ENCODE measurements at places on chromosomes 3 and 15. TPM values are rescaled to one million over a fixed set of nuclear protein-coding genes. Genes with fewer than 3 reads are reported as not detected.
A peak's percentile ranks its signal among the peaks of the same experiment; 100 is the strongest.

- no peaks in the 10 kb centered on the region for H3K36me3 ChIP-seq
- H3K27ac ChIP-seq: no peak overlapping the region
- H3K27me3 ChIP-seq: peaks cover 8% of the 10 kb centered on the region
- no peaks in the 10 kb centered on the region for H3K4me1 ChIP-seq
- no peak overlapping the region for H3K4me3 ChIP-seq
These were observed 26.0 kb upstream of the BUB1B start for GRCh38 chr15:40134885-40135284.

The SLC2A2 gene
- total RNA-seq: 0.13 TPM

The RTP4 gene
- total RNA-seq: 2.5 TPM

GRCh38 chr3:48118322-48118721 lies 69.9 kb downstream of the CDC25A start:
- no peaks in the 10 kb centered on the region for H3K36me3 ChIP-seq
- DNase-seq: no peak
- H3K4me1 ChIP-seq: no peaks in the 10 kb centered on the region

GRCh38 chr3:124137216-124137615 lies 145.3 kb upstream of the ROPN1 start:
- H3K36me3 ChIP-seq: no peaks in the 10 kb centered on the region
- no peak overlapping the region for H3K27ac ChIP-seq
- no peak overlapping the region for H3K4me3 ChIP-seq

DNA sequence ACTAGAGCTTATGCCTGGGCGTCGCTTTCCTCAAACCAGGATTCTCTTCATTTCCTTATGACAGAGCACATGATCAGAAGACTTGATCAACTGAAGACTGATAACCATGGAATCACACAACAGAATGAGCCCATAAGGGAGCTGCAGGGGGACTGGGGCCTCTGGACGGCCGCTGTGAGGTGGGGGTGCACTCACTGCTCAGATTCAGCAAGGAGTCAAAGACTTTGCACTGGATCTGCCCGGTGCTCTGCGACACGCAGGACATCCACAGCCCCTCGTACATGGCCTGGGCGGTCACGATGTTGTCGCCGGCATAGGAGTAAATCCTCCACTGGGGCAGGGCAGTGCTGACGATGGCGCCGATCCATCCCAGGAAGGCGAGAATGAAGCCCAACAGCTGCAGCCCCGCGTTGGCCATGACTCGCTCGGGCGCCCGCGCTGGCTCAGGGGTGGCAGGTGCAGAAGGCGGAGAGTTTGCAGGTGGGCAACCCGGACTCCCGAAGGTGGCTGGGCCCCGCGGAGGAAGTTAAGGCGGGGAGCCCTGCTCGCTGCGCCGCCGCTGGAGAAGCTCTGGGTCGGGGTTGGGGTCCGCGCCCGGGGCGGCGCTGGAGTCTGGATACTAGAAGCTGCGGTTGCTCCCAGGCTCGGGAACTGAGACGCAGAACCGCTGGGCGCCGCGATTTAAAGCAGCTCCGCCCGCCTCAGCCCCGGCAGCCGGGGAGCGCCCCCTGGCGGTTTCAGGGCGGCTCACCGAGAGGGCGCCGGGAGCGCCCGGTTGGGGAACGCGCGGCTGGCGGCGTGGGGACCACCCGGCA lies at the start of gene CLDN1:
CLDN1 (minus strand) TSS at position 658 of the 815 bp plus-strand sequence; CDS start at position 418, 240 bp downstream.
- peaks cover 17% of the 10 kb centered on the region for H3K4me1 ChIP-seq
- DNase-seq: no peak
- H3K27me3 ChIP-seq: 0 out of 2 replicates have a peak, but pooled peaks cover 2% of the 10 kb centered on the region
- peak within 1 kb of the TSS; percentile 67 for H3K4me3 ChIP-seq

DNA sequence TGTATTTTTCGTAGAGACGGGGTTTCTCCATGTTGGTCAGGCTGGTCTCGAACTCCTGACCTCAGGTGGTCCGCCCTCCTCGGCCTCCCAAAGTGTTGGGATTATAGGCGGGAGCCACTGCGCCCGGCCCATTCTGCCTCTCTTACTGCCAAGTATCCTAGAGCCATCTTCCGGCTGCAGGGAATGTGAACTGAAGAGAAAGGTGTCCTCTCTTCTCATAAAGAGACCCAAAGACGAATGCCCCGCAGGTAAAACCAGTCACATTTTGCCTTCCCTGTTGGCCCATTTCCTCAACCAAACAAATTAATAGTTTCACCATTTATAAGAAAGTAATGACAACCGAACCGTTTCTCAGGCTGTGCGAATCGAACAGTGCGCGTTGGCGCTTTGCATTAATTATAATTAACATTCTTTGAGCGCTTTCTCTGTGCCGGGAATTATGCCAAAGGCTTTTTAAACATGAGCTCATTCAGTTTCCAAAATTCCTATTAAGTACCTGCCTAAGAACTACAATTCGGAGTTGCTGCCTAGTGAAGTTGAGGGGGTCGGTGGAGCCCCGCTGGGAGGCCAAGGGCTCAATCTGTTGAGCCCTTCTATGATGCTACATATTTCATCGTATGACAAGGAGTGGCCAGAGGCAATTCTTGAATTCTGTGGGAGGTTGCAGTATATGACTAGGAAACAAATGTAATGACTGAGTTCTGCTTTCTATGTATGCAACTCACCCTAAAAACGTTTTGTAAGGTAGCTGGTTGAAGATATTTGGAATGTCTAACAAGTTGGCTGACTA lies 819 bp upstream of the RPL24 start:
- H3K4me1 ChIP-seq: peaks cover 35% of the 10 kb centered on the region
- H3K27me3 ChIP-seq: no peaks in the 10 kb centered on the region
- H3K36me3 ChIP-seq: peaks cover 35% of the 10 kb centered on the region
- no peak for DNase-seq
- H3K4me3 ChIP-seq: peak overlapping the region; percentile 86
- H3K27ac ChIP-seq: peak overlapping the region; percentile 99

- DNase-seq: no peak
- H3K36me3 ChIP-seq: no peaks in the 10 kb centered on the region
- H3K27me3 ChIP-seq: no peaks in the 10 kb centered on the region
- H3K4me1 ChIP-seq: no peaks in the 10 kb centered on the region
These were observed 39.0 kb downstream of the IL12A start for GRCh38 chr3:160027541-160028195.

DNA sequence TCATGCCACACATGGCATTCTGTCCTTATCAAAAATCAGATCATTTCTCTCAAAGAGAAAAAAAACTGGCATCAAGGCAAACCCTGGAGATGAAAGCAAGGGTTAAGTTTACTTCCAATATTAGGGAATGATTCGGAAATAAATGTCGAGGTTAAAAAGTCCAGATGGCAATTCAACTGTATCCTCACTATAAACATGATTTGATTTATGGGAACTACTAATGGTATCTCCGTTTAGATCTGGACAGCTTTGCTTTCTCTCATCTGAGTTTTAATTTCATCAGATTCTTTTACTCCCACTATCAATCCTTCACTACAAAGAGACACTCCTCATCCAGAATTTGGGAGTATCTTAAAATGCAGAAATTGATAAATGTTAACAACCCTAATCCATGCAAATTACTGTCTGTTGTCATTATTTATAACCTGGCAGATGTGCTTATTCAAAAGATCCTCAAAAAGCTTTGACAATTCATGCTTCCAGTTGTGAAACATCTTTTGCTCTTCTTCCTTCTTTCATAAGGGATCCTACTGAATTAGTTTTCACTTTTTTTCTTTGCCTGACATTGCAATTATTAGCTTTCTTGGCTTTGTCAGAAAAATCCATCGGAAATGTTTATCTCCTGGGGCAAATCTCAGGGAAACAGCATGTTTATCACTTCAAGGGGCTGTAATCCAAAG lies 903.2 kb downstream of the MCTP2 start:
- no peak overlapping the region for H3K27ac ChIP-seq
- H3K27me3 ChIP-seq: no peaks in the 10 kb centered on the region
- no peak overlapping the region for H3K4me3 ChIP-seq
- no peak for DNase-seq
- H3K4me1 ChIP-seq: no peaks in the 10 kb centered on the region

The H1-8 gene
- not detected for total RNA-seq

The C3orf20 gene
- not detected for total RNA-seq

DNA sequence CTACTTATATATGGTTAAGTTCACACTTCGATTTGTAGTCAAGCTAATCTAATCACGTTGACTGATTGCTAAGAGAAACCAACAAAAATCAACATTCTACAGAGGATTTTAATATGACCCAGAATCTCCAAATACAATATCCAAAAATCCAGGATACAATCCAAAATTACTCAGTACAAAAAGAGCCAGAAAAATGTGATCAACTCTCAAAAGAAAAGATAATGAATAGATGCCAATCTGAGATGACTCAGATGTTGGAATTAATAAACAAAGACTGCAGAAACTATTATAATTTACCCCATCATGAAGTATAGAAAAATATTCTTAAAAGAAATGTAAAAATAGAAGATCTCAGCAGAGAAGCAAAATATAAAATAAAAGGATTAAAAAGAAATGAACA lies 22.3 kb downstream of the HACL1 start:
- H3K4me3 ChIP-seq: no peak overlapping the region
- no peaks in the 10 kb centered on the region for H3K4me1 ChIP-seq
- peaks cover 5% of the 10 kb centered on the region for H3K36me3 ChIP-seq
- no peak overlapping the region for H3K27ac ChIP-seq

- no peaks in the 10 kb centered on the region for H3K36me3 ChIP-seq
- H3K4me3 ChIP-seq: no peak overlapping the region
- H3K27ac ChIP-seq: no peak overlapping the region
- peaks cover 2% of the 10 kb centered on the region for H3K27me3 ChIP-seq
- no peak for DNase-seq
These were observed 89.9 kb upstream of the DCBLD2 start for GRCh38 chr3:98991393-98991792.

- no peaks in the 10 kb centered on the region for H3K4me1 ChIP-seq
- H3K27ac ChIP-seq: no peak overlapping the region
- DNase-seq: no peak
- H3K27me3 ChIP-seq: peaks cover 20% of the 10 kb centered on the region
- no peaks in the 10 kb centered on the region for H3K36me3 ChIP-seq
These were observed 237.5 kb upstream of the ROPN1 start for GRCh38 chr3:124229420-124229819.

DNA sequence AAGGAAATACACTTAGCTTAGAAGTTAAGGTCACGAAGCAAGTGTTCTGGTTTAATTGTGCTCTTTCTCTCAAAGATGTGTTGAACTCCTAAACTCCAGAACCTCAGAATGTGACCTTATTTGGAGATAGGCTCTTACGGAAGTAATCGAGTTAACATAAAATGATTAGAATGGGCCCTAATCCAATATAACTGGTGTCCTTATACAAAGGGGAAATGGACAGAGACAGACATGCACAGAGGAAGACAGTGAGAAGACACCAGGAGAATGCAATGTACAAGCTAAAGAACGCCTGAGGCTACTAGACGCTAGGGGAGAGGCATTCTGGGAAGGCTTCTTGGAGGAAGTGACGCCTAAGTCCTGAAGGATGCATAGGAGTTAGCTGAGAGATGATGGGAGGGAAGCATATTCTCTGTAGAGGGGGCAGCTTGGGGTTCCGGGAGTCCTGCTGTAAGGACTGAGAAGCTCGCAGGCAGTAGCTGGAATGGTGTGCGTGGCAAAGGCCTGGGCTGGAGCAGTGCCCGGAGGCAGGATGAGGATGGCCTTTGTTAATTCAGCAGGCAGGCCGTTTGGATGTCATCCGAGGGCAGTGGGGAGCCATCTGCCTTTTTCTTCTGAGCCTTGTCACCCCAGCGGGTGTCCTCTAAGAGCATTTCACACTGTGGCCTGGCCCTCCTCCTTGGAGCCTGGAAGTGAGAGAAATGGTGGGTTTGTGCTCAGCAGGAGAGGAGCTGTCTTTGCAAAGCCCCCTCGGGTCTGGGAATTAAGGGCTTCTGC lies 513.4 kb downstream of the SHQ1 start:
- H3K27me3 ChIP-seq: no peaks in the 10 kb centered on the region
- H3K36me3 ChIP-seq: no peaks in the 10 kb centered on the region
- no peak overlapping the region for H3K4me3 ChIP-seq
- H3K27ac ChIP-seq: no peak overlapping the region
- peaks cover 11% of the 10 kb centered on the region for H3K4me1 ChIP-seq

The SMCO1 gene
- not detected for total RNA-seq

The ADPGK gene
- 63.1 TPM for total RNA-seq

The GOLGA6A gene
- total RNA-seq: 0.05 TPM

DNA sequence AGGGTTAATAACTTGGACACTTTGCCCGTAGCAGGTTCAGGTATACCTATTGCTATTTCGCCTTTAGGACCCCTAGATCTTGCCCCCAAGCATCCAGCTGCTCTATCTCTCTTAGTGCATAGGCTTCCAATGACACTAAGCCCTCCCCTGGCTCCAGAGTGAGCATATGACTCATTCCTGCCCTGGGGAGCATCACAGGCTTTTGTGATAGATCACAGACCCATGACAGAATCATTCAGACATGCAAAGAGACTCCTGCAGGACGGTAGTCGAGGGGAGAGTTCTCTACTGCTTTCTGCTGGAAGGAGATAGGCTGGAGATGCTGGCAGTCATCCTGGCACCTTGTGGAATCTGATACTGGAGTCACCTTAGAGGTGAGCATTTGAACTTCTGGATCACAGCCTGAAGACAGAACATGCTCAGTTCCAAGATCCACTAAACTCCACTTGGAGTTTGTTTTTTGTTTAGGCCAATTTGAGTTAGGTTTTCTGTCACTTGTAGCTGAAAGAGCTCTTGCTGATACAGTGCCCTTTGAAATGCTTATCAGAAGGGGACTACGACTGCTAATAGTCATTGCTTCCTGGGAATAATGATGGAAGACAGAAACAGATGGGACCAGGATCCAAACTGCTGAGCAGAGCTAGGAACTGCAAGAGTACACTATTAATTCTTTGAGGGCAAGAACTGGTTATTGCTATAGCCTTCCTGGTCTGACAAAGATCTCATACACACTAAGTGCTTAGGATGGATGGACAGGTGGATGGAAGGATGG lies 11.0 kb downstream of the LYSMD2 start:
- H3K27ac ChIP-seq: no peak overlapping the region
- no peaks in the 10 kb centered on the region for H3K27me3 ChIP-seq
- H3K4me3 ChIP-seq: no peak overlapping the region
- H3K36me3 ChIP-seq: peaks cover 2% of the 10 kb centered on the region

The VWA5B2 gene
- 0.28 TPM for total RNA-seq

GRCh38 chr15:86916671-86917360 lies 837.1 kb downstream of the AGBL1 start:
- H3K4me1 ChIP-seq: no peaks in the 10 kb centered on the region
- no peak overlapping the region for H3K27ac ChIP-seq
- H3K36me3 ChIP-seq: no peaks in the 10 kb centered on the region
- no peak for DNase-seq
- H3K27me3 ChIP-seq: peaks cover 9% of the 10 kb centered on the region

- no peak overlapping the region for H3K4me3 ChIP-seq
- H3K27me3 ChIP-seq: 0 out of 2 replicates have a peak, but pooled peaks cover 2% of the 10 kb centered on the region
- no peak overlapping the region for H3K27ac ChIP-seq
These were observed 179.3 kb upstream of the CHRM5 start for GRCh38 chr15:33788906-33789540.
